ENCODE measurements at places on chromosomes 12 and 14. TPM values are rescaled to one million over a fixed set of nuclear protein-coding genes. Genes with fewer than 3 reads are reported as not detected.
A peak's percentile ranks its signal among the peaks of the same experiment; 100 is the strongest.

The PAPLN gene
- total RNA-seq = 0.73 TPM

The FZD10 gene
- total RNA-seq = not detected

DNA sequence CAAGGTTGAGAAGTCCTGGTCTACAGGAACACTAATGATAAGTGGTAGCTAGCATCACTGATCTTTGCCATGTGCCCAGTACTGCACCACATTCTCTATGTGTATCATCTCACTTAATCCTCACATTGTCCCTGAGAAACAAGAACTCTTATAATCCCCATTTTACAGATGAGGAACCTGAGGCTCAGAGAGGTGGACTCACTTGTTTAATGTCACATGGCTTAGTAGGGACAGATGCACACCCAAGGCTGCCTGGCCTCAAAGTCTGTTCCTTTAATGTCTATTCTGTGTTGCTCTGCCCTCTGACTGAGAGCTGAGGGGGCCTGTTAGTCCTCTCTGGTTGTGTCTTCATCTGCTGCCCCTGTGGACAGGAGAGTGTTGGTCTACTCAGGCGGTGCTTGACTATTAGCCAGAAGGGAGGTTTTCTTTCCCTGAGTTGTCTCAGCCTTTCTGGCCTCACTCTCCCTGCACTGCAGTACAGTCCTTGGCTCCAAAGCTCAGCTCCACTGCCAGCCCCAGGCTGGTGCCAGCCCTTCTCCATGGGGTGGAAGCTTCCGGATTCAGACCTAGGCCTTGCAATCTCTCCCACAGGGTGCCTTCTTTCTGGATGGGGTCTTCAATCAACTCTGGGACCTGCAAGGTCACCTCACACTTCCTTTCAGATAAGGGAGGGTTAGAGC lies 4.9 kb upstream of the DYNLL1 start:
- peaks cover 9% of the 10 kb centered on the region for H3K4me1 ChIP-seq
- DNase-seq = no peak
- no peaks in the 10 kb centered on the region for H3K27me3 ChIP-seq
- no peaks in the 10 kb centered on the region for H3K36me3 ChIP-seq
- H3K4me3 ChIP-seq = no peak overlapping the region

DNA sequence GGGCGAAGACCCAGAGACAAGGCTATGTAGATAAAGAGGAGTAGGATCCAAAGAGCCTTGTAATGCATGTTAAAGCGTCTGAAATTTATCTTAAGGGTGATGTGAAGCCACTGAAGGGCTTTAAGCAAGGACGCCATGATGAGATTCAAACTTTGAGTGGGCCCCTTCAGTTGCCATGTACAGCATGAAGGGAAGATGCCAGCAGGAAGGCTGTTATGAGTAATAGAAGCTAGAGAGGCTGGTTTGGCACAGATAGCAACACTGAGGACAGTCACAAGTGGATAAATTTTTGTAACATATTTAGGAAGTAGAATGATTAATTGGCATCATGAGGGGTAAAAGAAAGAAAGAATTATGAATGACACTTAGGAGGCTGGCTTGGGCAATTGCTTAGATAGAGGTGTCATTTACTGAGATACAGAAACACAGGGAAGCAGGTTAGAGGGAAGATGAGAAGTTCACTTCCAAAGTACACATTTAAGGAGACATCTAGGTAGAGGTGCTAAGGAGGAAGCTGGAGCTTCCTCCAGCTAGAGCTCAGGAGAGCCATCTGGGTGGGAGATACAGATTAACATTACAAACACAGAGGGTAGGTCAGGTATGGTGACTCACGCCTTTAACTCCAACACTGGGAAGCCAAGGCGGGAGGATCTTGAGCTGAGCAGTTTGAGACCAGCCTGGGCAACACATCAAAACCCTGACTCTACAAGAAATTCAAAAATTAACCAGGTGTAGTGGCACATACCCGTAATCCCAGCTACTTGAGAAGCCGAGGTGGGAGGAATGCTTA lies 13.7 kb downstream of the ATG2B start:
- H3K4me1 ChIP-seq = peaks cover 9% of the 10 kb centered on the region
- H3K27ac ChIP-seq = peak overlapping the region; percentile 0
- no peaks in the 10 kb centered on the region for H3K27me3 ChIP-seq
- peaks cover under 1% of the 10 kb centered on the region for H3K36me3 ChIP-seq

DNA sequence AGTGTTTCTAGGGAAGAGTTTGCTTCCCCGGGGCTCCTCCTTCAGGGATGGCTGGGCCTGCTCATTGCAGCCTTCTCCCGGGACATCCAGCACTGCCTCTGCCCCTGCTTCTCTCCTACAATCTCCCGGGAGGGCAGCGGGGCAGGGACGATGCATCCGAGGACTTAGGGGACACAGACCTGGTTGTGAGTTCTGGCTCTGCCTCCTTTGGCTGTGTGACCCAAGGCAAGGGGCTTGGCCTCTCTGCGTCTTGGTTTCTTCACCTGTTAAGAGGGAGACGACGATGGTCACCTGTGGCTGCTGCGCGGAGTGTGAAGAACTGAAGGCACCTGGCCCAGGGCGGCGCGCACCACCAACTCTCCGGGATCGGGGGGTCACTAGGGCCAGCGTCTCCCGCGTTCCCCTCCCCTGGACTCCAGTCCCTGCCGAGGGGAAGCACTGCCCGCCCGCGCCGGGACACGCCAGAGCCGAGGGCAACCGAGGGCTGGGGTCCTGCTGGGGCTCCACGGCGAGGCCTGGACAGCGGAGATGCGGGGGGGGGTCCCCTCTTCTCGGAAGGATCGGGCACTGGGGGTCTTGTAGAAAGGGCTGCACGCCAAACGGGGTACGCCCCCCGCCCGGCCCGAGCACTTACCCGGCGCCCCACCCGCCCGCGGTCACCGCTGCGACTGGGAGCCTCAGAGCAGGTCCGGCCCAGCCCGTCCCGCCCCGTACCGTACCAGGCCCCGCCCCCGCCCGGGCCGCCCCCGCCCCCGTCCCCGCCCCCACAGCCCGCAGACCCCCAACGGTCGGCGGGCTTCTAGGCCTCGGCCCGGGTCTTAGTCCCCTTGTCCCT lies at the start of gene HVCN1:
Gene HVCN1 (minus strand): TSS at position 670 of the 835 bp plus-strand sequence. CDS start 5,870 bp downstream, outside the sequence.
- peak; percentile 69 for DNase-seq
- H3K27ac ChIP-seq = peak within 1 kb of the TSS; percentile 94
- H3K27me3 ChIP-seq = no peaks in the 10 kb centered on the region
- H3K4me3 ChIP-seq = peak within 1 kb of the TSS; percentile 78
- peaks cover 14% of the 10 kb centered on the region for H3K36me3 ChIP-seq

The SLC48A1 gene
- total RNA-seq = 13.9 TPM

- DNase-seq = no peak
- peaks cover 3% of the 10 kb centered on the region for H3K27me3 ChIP-seq
- H3K4me1 ChIP-seq = no peaks in the 10 kb centered on the region
- no peak overlapping the region for H3K4me3 ChIP-seq
- no peaks in the 10 kb centered on the region for H3K36me3 ChIP-seq
These were observed 11.8 kb upstream of the ABCD4 start for GRCh38 chr14:74314576-74314975.

The NELL2 gene
- 76.9 TPM for total RNA-seq

The P2RX7 gene
- total RNA-seq = 7.5 TPM

DNA sequence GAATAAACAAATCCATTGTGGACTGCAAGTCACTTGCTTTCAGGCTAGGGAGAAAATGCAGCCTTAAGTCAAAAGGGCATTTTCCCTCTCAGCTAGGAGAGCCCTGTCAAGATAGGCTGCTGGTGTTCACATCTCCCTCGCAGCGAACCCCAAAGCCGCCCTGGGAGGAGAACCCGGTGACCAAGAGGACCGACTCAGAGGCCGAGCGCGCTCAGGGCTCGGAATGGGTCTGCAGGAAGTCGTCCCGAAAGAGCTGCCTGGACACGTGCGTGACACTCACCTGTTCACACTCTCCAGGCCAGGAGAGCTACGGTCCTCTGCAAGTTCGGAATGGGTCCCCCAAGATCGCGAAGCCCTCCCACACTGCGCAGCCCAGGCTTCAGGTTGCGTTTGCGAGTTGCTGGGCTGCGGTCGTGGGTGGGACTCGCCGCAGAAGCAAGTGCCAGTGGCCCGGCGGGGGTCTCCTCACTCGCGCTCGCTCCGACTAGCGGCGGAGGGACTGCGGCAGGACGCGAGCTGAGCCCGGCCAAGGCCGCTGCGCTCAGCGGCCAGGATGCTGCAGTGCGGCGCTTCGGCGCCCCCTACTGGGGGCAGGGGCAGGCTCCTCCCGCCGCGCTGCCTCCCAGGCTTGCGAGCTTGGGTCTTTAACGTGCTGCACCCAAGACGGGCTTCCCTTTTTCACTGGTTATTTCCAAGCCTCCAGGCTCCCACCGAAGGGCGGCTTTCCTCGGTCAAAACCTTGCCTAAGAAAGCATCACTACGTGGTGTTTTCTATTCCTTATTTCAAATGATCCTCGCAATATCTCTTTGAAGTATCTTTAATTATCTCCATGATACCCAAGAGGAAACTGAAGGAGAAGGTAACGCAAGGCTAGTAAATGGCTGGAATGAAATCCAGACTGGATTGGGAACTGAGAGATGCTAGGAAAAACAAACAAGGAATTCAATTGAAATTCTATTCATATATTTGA lies at the start of gene RERG:
Gene RERG (minus strand): TSS at position 503 of the 971 bp plus-strand sequence. CDS start 3,928 bp downstream, outside the sequence.
- H3K4me1 ChIP-seq = peaks cover 9% of the 10 kb centered on the region
- no peaks in the 10 kb centered on the region for H3K36me3 ChIP-seq
- H3K27me3 ChIP-seq = peaks cover 63% of the 10 kb centered on the region
- peak; percentile 74 for DNase-seq

- H3K36me3 ChIP-seq = peaks cover 6% of the 10 kb centered on the region
- H3K27ac ChIP-seq = no peak overlapping the region
- DNase-seq = peak; percentile 64
- H3K4me1 ChIP-seq = peaks cover 31% of the 10 kb centered on the region
These were observed 3.3 kb upstream of the POP5 start for GRCh38 chr12:120584343-120585149.

The TAS2R43 gene
- 0.28 TPM for total RNA-seq

The JPH4 gene
- total RNA-seq = 0.77 TPM

DNA sequence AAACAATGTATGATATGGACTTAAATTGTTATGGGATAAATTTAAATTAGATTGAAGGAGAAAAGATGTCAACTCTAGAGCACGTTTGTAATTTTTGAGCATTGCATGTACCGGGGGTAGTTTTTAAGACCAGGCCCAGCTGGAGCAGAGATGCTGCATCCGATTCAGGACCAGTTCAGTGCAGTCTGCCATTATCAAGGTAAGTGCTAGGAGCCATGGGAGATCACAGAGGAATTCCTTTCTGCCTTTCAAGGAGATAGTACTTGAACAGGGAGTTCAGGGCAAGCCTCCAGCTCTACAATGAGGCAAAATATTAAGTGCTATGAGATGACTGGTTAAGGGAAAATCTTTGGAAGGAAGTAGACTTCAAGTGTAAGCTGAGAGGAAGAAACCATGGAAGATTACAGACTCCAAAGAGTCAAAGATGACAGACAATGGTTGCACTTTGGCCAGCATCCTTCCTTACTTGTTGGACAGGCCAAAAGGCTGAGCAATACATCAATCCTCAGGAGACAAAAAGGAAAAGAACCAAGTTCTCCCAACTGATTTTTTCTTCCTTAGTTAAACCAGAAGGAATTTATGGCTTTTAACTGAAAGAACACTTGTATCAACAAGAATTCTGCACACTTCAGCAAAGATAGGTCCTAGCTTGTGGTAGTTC lies 113.2 kb upstream of the HIF1A start:
- H3K4me1 ChIP-seq = peaks cover 27% of the 10 kb centered on the region
- no peak overlapping the region for H3K27ac ChIP-seq
- H3K36me3 ChIP-seq = peaks cover 11% of the 10 kb centered on the region
- H3K4me3 ChIP-seq = no peak overlapping the region

The ABCC9 gene
- total RNA-seq = 0.07 TPM

The NEUROD4 gene
- total RNA-seq = not detected

DNA sequence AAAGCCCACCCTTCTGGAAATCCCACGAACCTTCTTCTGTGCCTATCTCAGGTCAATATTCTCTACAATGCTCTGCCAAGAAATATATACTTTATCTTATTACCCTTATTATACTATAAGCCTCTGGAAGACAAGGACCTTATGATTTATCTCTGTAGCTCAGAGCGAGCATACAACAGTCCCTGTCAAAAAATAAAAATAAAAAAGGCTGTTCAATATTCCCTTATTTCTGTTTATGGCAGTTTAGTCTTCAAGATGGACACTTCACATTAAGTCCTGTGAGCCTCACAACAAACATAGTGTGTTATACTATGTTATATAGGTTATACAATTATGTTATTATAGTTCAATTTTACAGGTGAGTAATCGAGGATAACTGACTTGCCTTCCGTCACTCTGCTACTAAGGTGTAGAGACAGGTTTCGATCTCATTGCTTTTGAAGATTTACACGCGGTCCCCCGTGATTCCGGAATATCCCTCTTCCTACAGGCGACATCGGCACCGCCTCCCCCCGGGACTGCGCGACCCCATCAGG lies 562 bp downstream of the EAPP start:
- H3K27ac ChIP-seq = peak overlapping the region; percentile 100
- peaks cover 23% of the 10 kb centered on the region for H3K4me1 ChIP-seq
- H3K27me3 ChIP-seq = no peaks in the 10 kb centered on the region
- no peak for DNase-seq
- peak overlapping the region; percentile 99 for H3K4me3 ChIP-seq
- peaks cover 7% of the 10 kb centered on the region for H3K36me3 ChIP-seq

The PPP1R36 gene
- not detected for total RNA-seq

The ATL1 gene
- total RNA-seq = 1.3 TPM

- no peak overlapping the region for H3K4me3 ChIP-seq
- no peaks in the 10 kb centered on the region for H3K4me1 ChIP-seq
These were observed 30.7 kb upstream of the STXBP6 start for GRCh38 chr14:25080682-25081081.

DNA sequence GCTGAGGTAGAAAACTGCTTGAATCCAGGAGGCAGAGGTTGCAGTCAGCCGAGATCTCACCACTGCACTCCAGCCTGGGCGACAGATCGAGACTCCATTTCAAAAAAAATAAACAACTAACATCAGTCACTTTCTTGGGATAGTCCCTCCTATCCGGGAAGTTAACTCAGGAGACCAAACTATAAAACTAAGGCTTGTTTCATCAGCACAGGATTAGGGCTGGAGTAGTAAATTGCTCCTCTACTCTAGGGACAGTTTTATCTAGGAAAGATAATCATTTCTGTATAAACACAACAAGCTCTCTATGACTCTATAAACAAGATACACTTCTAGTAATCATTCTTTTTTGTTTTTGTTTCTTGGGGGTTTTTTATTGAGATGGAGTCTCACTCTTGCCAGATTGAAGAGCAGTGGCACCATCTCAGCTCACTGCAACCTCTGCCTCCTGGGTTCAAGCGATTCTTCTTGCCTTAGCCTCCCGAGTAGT lies 11.7 kb downstream of the RPS26 start:
- no peak overlapping the region for H3K4me3 ChIP-seq
- DNase-seq = no peak
- H3K4me1 ChIP-seq = peaks cover 9% of the 10 kb centered on the region
- no peak overlapping the region for H3K27ac ChIP-seq
- H3K36me3 ChIP-seq = no peaks in the 10 kb centered on the region

The RHEBL1 gene
- total RNA-seq = 15.1 TPM

GRCh38 chr14:81187832-81188522 lies 32.8 kb downstream of the GTF2A1 start:
- DNase-seq = no peak
- H3K36me3 ChIP-seq = peaks cover 53% of the 10 kb centered on the region
- H3K4me3 ChIP-seq = no peak overlapping the region
- H3K27me3 ChIP-seq = no peaks in the 10 kb centered on the region

The ATN1 gene
- 38.3 TPM for total RNA-seq
